RWPE1 (cell line): ENCODE measurements at places on chromosomes 5 and 9.

GRCh38 chr9:120715389-120715924 lies 1.2 kb upstream of the MEGF9 start:
- no peak for DNase-seq

GRCh38 chr9:36963346-36963745 lies 70.7 kb downstream of the PAX5 start:
- no peak for DNase-seq

GRCh38 chr9:122119166-122119521 lies 26.0 kb upstream of the TTLL11 start:
- no peak for DNase-seq

DNA sequence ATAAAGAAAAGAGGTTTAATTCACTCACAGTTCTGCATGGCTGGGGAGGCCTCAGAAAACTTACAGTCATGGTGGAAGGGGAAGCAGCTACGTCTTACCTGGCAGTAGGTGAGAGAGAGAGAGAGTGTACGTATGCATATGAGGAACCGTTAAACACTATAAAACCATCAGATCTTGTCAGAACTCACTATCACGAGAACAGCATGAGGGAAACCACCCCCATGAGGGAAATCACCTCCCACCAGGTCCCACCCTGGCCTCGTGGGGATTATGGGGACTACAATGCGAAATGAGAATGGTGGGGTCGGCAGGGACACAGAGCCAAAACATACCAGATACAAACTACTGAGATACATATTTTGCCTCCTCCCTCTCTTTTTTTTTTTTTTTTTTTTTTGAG lies 10.8 kb upstream of the FER start:
- DNase-seq, result no peak

DNA sequence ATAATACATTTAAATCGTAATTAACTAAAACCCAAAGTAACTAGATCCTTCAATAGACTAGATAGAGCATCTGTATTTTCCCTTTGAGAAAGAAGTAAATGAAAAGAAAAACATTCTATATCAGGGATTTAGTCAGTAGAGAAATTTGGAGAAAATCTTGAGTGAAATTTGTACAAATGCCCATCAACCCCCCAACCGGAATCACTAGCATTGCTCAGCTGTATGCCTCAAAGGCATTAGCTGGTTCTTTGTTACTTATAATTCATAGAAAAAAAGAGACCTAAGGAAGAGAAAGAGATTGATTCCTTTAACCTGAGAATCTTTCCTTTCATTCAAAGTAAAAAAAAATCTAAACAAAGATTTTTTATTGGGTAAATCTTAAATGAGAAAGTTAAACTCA lies 659 bp downstream of the OMD start:
- DNase-seq, result no peak
